ENCODE measurements at places on chromosomes 1 and 21. TPM values are rescaled to one million over a fixed set of nuclear protein-coding genes. Genes with fewer than 3 reads are reported as not detected.

Gene CENPL
- 26.2 TPM for total RNA-seq

Gene GNAT2
- total RNA-seq = 0.18 TPM

Gene BEST4
- total RNA-seq = 0.91 TPM

Gene TEX38
- not detected for total RNA-seq

- DNase-seq = no peak
- H3K4me1 ChIP-seq = no peaks in the 10 kb centered on the region
- H3K27ac ChIP-seq = no peak overlapping the region
- H3K27me3 ChIP-seq = no peaks in the 10 kb centered on the region
These were observed 112.8 kb downstream of the PRRX1 start for GRCh38 chr1:170776777-170777176.

DNA sequence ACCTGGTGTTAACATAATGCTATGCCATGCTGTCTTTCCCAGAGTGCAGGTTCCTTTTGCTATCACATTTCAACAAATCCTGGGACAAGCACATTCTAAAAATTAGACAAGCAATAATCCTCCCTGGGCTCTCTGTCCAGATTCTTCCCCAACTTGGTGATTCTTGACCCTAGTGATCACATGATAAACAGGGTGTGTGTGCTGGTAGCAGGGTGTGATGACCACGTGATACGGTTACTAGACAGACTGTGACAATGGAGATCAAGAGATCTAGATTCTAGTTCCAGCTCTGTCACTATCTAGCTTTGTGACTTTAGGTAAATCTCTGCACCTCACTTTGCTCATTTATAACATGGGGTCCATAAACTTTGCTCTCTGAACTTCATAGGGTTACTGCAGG, 61.9 kb upstream of the HSD17B7 start:
- no peaks in the 10 kb centered on the region for H3K4me1 ChIP-seq
- no peaks in the 10 kb centered on the region for H3K36me3 ChIP-seq
- no peak for DNase-seq
- H3K27ac ChIP-seq = no peak overlapping the region

DNA sequence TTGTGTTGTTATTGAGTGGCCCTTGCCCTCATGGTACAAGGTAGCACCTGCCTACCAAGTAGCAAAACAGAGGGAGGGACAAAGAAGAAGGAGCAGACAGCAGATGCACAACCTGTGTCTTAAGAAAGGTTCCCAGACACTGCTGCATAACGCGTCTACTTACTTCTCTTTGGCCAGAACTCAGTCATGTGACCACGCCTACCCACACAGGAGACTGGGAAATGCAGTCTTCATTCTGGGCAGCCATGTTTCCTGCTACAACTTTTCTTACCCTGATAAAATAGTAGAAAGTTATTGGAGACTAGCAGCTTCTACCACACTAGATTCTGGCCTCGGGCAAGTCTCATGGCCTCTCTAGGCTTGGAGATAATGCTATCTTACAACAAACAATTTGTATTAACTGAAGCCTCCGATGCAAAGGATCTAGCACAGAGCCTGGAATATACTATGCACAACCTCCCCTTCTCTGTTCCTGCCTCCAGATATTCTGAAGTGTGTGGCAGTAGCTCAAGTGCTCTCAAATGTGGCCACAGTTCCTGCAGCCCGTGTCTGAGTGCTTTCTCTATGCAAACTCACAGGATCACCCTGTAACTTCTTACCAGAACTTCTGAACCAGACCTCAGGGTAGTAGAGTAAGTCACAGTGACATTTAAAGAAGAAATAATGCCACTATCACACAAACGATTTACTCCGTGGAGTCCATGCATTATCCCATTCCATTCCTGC, 34.1 kb upstream of the BTG2 start:
- no peaks in the 10 kb centered on the region for H3K27me3 ChIP-seq
- no peak overlapping the region for H3K27ac ChIP-seq
- H3K4me3 ChIP-seq = no peak overlapping the region
- H3K4me1 ChIP-seq = peaks cover 47% of the 10 kb centered on the region
- H3K36me3 ChIP-seq = no peaks in the 10 kb centered on the region

- H3K36me3 ChIP-seq = no peaks in the 10 kb centered on the region
- no peak overlapping the region for H3K27ac ChIP-seq
- H3K4me3 ChIP-seq = no peak overlapping the region
- DNase-seq = no peak
These were observed 266.2 kb upstream of the PLXNA2 start for GRCh38 chr1:208510192-208510952.

DNA sequence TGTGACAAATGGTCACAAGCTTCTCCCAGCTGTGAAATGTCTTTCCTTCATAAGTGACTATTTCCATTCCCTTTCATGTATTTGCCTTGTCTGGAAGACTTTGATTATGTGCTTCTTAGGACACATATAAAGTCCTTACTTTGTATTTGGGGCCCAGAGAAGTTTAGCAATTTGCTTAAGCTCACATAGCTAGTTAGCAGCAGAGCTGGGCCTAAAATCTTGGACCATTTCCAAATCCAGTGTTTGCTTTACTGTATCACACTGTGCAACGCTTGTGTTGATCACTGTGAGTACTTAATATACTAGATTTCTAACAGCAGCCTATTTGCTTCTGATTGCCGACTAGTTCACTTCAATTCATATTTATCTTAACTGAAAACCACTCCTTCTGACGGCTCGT, 2.2 kb upstream of the KCNA3 start:
- H3K4me3 ChIP-seq = no peak overlapping the region
- H3K27me3 ChIP-seq = no peaks in the 10 kb centered on the region
- DNase-seq = no peak
- peaks cover 23% of the 10 kb centered on the region for H3K4me1 ChIP-seq
- peaks cover 37% of the 10 kb centered on the region for H3K36me3 ChIP-seq

- no peaks in the 10 kb centered on the region for H3K36me3 ChIP-seq
- no peak overlapping the region for H3K4me3 ChIP-seq
- no peaks in the 10 kb centered on the region for H3K4me1 ChIP-seq
- no peak overlapping the region for H3K27ac ChIP-seq
These were observed 62.9 kb downstream of the TRABD2B start for GRCh38 chr1:47934243-47934805.

- H3K27me3 ChIP-seq = no peaks in the 10 kb centered on the region
- no peaks in the 10 kb centered on the region for H3K4me1 ChIP-seq
- no peak overlapping the region for H3K27ac ChIP-seq
- no peaks in the 10 kb centered on the region for H3K36me3 ChIP-seq
- no peak for DNase-seq
- H3K4me3 ChIP-seq = no peak overlapping the region
These were observed 142.0 kb upstream of the ZNHIT6 start for GRCh38 chr1:85850238-85850637.

DNA sequence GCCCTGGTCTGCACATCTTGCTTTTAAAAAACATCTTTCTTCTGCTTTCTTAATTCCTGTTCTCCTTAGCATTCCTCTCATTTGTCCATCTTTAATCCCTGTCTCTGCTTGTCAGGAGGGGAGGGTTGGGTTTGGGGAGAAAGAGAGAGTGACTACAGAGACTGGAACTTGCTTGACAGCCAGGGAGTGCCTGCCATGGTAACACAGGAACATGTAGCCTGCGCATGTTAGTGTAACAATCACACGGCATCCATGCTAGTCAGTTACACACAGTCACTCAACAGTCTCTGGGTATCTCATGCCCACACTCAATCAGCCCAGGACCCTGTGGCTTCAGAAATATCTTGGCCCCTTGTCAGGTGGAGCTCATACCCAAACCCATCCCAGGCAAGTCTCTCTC, 818 bp upstream of the TFAP2E start:
- peaks cover 12% of the 10 kb centered on the region for H3K4me1 ChIP-seq
- DNase-seq = no peak
- H3K4me3 ChIP-seq = no peak overlapping the region
- no peak overlapping the region for H3K27ac ChIP-seq
- H3K36me3 ChIP-seq = no peaks in the 10 kb centered on the region
- H3K27me3 ChIP-seq = peaks cover 35% of the 10 kb centered on the region

DNA sequence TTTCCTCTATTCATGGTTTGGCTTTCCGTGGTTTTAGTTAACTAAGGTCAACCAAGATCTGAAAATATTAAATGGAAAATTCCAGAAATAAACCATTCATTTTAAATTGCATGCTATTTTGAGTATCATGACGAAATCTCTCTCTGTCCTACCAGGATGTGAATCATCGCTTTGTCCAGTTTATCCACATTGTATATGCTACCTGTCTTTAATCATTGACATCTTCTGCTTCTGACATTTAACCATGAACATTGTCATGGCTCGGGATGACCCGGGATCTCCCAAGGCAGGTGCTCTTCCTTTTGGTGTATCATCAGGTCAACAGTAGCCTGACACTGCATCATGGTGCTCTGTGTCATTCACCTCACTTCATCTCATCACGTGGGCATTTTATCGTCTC, 125.5 kb upstream of the HNRNPU start:
- H3K36me3 ChIP-seq = no peaks in the 10 kb centered on the region
- no peaks in the 10 kb centered on the region for H3K4me1 ChIP-seq
- DNase-seq = no peak
- no peak overlapping the region for H3K4me3 ChIP-seq

DNA sequence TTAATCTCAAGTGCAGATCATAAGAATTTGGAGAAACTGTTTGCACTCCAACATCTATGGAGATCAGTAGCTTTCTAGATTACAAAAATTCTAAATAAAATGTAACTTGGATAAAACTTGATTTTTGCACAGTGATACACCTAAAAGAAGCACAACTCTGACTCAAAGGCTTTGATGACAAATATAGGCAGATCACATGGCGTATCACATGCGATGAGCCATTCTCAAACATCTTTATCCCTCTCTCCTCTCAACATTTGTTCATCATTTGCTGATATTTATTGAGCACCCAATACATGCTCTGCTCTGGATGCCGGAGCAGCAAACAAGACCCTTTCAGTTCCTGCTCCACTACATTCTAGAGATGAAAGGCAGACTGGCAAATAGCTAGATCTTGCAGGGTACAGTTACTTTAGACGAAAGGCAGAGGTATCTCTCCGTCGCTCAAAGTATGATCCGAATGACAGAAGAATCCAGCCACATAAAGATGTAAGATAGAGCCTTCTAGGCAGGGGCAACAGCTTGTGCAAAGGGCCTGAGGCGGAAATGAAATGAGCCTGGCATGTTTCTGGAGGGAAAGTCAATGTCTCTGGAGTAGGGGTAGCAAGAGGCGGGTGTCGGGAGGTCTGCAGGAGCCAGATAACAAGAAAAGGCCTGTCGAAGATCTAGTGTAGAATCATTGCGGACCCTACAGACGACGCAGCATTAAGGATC, 145.8 kb upstream of the ERRFI1 start:
- peaks cover 2% of the 10 kb centered on the region for H3K36me3 ChIP-seq
- no peak overlapping the region for H3K27ac ChIP-seq
- no peak for DNase-seq
- peaks cover 22% of the 10 kb centered on the region for H3K4me1 ChIP-seq

DNA sequence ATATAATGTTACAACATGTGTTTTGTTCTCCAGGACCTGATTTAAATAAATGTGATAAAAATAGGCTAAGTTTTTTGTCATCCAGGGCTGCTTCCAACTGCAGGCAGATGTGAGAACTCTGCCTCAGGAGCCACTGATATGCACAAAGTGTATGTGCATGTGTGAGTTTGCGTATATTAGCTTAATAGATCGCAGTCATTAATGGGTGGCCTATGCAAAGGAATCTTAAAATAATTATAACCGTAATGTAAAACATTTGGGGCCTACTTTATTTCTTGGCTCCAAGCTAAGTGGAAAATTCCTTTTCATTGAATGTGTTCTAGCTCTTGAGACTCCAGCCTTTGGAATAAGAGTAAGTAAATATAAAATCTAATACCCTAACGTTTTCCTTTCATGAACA, 16.8 kb downstream of the DHX9 start:
- peaks cover 6% of the 10 kb centered on the region for H3K4me1 ChIP-seq
- H3K36me3 ChIP-seq = peaks cover 92% of the 10 kb centered on the region
- no peak overlapping the region for H3K27ac ChIP-seq
- H3K4me3 ChIP-seq = no peak overlapping the region
- H3K27me3 ChIP-seq = no peaks in the 10 kb centered on the region
- DNase-seq = no peak

GRCh38 chr1:115955228-115955627, 21.1 kb upstream of the SLC22A15 start:
- peaks cover 23% of the 10 kb centered on the region for H3K27me3 ChIP-seq
- H3K36me3 ChIP-seq = no peaks in the 10 kb centered on the region
- H3K4me3 ChIP-seq = no peak overlapping the region
- H3K4me1 ChIP-seq = peaks cover 1% of the 10 kb centered on the region
- DNase-seq = no peak

- H3K27ac ChIP-seq = no peak overlapping the region
- no peak for DNase-seq
- H3K4me3 ChIP-seq = no peak overlapping the region
- no peaks in the 10 kb centered on the region for H3K36me3 ChIP-seq
These were observed 105.5 kb downstream of the LYPLAL1 start for GRCh38 chr1:219279017-219279770.

DNA sequence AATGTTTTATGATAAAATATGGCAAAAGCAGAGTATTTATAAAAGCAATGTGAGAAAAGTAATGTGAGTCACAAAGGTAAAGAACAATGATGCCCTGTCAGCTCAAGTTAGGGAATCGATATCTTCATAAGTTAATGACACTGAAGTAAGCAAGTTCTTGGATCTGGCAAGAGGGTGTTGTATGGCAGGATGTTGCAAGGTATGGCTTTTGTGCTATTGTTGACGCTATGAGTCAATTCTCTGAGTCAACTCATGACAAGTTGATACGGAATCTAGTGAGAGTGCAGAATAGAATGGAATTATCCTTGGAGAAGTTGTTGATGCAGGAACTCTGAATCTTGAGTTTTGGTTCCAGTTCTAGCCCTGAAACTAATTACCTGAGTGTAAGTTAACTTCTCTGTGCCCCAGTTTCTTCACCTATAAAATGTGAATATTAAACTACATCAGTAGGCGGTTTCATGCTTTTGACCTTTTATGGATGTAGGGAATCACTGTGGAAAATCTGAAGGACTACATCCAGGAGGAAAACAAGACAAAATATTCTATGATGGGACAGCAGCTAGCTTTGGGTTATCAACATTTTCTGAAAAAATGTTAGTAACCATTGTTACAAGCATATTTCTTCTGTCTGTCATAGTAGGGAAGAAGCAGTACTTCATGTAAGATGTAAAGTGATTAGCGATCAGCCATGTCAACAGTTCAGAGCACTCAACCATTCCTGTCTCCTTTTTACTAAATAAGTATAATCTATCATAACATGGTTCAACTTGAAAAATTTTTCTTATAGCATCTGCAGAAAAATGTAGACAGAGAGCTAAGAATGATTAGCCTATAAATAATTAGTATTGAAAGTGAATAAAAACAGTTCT, 96.9 kb downstream of the ATP6V1G3 start:
- peaks cover under 1% of the 10 kb centered on the region for H3K4me1 ChIP-seq
- no peak overlapping the region for H3K4me3 ChIP-seq
- H3K27me3 ChIP-seq = peaks cover 15% of the 10 kb centered on the region
- DNase-seq = no peak

GRCh38 chr1:20936216-20936615, 149.1 kb upstream of the HP1BP3 start:
- DNase-seq = no peak
- H3K4me3 ChIP-seq = no peak overlapping the region
- H3K36me3 ChIP-seq = peaks cover 49% of the 10 kb centered on the region
- no peak overlapping the region for H3K27ac ChIP-seq
- no peaks in the 10 kb centered on the region for H3K27me3 ChIP-seq
